ENCODE measurements at places on chromosomes 12 and 14.
A peak's percentile ranks its signal among the peaks of the same experiment; 100 is the strongest.

GRCh38 chr14:72876710-72877063 is 17.2 kb downstream of the DPF3 start:
- DNase-seq: no peak

DNA sequence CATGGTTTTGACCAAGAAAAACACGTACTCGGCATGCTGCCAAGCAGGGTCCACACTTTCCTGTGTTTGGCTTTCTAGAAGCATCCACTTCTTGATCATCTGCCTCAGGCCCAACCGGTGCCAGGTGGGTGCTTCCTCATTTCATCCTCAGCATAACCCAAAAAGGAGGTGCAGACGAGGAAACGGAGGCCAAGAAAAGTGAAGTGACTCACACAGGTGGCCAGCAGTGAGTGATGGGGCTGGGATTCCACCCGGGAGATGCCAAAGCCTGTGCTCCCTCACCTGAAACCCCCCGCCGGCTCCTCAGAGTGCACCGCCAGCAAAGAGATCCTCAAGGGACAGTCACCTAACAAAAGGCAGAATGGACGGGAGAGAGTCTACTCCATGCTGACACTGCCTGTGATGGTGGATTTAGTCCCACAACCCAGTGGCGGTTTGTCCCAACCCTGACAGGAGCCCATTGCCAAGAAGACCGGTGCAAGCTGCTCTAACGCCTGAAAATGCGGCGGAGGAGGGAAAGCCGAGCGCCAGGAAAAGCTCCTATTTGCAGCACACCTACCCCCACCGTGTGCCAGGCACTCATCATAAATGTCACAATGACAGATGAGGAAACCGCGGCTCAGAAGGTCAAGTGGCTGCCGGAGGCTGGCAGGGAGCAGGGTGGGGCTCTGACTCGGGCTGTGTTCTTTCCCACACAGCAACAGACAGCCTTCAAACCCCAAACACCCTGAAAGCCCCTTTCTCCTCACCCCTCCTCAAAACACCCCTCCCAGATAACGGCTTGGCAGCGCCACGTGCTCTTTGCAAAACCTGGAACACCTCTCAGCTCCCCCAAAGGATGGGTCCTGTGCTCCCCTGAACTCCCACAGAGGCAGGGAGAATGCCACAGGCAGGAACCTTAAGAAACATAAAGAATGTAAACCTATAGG is 18.8 kb downstream of the BCL11B start:
- no peak for DNase-seq

- peak; percentile 64 for DNase-seq
Observed at GRCh38 chr12:96375841-96376604, 24.2 kb downstream of the CDK17 start.

GRCh38 chr14:72305561-72305960 is 373.3 kb downstream of the RGS6 start:
- DNase-seq: peak; percentile 13

DNA sequence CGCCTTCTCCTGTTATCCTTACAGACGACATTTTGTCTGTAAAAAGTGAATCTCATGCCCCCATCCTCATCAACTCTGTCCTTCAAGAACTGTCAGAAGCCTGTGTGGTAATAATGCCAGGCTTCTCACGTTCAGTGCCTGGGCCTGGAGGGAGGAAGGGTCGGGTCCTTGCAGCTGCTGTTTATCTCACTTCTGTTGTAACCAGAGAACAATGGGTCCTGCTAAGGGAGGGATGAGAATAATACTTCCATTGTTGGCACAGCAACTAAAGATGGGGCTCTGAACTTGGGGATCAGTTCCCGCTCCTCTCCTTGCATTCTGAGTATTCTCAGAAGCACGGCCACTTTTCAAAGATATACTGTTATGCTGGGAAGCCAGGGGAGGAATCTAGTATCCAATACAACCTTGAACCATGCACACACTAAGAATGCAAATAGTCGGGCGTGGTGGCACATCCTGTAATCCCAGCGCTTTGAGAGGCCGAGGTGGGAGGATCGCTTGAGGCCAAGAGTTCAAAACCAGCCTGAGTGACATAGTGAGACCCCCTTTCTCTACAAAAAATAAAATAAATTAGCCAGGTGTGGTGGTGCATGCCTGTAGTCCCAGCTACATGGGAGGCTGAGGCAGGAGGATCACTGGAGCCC is 38.8 kb upstream of the NINJ2 start:
- no peak for DNase-seq

DNA sequence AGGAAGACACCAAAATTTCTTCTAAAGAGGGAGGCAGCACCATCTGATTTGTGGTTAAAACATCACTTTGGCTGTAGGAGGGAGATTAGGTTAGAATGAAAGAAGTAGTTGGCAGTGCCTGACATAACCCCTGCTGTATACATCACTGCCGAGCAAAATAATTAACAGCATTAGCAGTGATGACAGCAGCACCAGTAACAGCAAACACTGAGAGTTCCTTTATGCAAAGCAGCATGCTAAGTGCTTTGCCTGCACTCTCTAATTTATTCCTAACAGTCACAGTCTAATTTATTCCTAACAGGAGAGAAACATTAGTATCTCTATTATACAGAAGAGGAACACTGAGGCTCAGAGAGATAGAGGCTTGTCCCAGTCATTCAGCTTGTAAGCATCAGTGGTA is 1469.7 kb downstream of the AACS start:
- no peak for DNase-seq

DNA sequence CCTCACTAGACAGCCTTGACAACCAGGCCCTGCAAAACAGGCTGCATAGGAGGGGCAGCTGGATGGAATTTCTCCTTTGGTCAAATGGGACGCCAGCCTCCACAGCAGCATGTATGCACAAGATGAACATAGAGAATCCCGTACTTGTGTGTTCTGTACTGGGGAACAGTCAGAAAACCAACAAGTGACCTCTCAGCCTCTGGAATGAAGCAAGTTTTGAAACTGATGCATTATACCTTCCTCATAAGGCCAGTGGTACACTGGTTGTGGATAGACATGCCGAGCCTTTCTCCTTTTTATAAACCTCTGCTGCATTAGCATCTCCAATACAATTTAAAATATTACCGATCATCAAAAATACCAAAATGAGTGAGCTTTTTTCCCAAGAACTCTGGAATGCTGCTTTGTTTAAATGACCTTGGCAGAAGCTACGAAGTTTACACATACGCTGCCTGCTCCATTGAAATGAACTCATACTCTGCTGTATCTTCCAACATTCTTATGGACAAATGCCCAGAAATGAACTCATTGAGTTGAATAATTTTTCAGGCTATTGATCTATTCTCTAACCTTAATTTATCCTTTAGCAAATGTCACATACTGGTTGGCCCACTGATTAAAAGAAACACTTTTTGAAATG is 47.6 kb upstream of the FERMT2 start:
- no peak for DNase-seq

- DNase-seq: no peak
Observed at GRCh38 chr12:6462234-6462995, 8.1 kb downstream of the VAMP1 start.

- no peak for DNase-seq
Observed at GRCh38 chr14:89137526-89138163, 279.4 kb downstream of the FOXN3 start.

DNA sequence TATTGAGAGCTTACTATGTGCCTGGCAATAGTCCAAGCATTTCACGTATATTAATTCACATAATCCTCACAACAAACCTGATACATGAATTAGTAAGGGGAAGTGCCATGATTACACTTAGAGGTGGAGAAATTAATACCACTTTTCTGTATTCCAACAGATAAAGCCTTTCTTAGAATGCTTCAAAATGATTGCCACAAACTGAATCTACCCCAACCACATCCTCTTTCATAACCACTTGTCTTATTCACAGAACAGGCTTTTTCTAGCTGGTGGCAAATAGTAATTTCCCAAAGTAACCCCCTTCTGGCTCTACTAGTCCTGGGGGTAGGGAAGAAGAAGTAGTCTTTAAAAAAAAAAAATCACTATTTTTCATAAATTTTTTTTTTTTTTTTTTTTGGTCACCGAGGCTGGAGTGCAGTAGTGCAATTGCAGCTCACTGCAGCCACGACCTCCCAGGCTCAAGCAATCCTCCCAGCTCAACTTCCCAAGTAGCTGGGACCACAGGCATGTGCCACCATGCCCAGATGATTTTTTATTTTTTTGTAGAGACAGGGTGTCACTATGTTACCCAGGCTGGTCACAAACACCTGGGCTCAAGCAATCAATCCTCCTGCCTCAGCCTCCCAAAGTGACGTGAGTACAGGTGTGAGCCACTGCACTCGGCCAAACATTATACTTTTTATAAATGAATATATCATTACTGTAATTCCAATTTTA is 59.0 kb upstream of the ARID2 start:
- DNase-seq: peak; percentile 73

- DNase-seq: no peak
Observed at GRCh38 chr12:22271023-22271422, 63.5 kb downstream of the ST8SIA1 start.

GRCh38 chr12:89319122-89319521 is 33.2 kb downstream of the DUSP6 start:
- no peak for DNase-seq

- no peak for DNase-seq
Observed at GRCh38 chr12:69512820-69513219, 42.6 kb downstream of the FRS2 start.

DNA sequence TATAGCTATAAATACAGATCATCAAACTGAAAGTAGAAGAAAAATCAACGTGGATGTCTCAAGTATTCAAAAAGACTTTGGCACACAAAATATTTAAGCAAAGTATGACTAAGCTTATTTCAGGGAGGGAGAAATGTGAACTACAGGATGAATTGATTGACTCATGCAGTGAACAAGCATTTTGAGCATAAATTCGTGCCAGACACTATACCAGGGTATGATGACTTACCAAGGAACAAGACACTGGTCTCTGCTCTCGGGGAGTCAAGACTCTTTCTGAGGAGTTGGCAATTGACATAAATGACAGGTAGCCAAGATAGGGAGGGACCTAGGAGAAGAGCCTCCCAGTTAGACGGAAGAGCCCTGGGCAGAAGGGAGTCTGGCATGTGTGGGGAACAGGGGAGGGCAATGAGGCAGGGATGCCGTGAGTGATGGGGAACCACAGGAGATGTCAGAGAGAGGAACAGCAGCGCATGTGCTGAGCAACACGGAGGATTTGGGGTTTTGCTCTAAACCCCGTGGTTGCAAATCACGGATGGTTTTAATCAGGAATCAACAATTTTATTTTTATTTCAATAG is 115.2 kb downstream of the TMEM132D start:
- DNase-seq: no peak

DNA sequence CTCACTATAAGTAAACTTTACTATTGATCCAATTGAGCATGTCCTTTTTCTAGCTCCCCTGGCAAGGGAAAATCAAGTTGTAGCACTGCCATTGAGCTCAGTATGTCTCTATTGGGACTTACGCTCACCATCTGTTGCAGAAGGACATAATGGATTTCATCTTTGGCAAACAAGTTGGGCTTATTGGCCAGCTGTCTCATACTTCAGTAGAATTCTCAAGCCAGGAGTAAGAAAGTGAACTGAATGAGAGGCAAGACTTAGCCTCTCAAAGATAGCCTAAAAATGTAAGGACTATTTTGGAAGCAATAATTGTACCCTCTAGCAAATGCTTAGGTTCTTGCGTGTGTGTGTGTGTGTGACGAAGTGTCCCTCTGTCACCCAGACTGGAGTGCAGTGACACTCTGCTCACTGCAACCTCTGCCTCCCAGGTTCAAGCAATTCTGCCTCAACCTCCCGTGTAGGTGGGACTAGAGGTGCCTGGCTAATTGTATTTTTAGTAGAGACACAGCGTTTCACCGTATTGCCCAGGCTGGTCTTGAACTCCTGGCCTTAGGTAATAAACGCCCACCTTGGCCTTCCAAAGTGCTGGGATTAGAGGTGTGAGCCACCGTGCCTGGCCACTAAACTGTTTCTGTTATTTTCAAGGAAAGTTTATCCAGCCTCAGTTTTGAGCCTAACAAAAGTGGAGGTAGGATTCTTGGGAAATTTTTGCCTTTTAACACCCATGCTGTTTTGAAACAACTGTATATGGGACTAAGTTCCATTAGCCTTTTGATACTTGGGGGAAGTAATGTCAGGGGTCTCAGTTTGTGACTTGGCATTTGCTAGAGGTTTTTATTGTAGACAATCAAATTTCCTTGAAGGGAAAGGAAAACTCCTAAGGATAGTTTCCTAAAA is 7.0 kb downstream of the HNRNPA1 start:
- no peak for DNase-seq

- no peak for DNase-seq
Observed at GRCh38 chr14:93084866-93085857, 30.6 kb downstream of the ITPK1 start.

DNA sequence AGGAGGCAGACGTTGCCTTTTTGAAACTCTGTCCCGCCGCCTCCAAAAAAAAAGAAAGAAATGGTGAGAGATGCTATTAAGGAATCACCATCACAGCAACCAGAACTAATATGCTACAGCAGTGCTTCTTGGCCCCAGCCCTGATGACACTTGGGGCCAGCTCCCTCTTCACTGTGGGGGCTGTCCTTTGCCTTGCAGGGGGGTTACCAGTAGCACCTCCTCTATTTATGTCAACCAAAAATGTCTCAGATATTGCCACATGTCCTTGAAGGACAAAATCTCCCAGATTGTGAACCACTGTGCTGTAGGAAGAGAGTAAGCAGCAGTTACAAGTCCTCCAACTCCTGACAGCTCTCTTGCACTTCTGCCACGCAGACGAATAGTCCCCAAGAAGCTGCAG is 76.4 kb downstream of the LRRC74A start:
- no peak for DNase-seq

GRCh38 chr12:112148031-112148513 is 22.7 kb downstream of the TRAFD1 start:
- no peak for DNase-seq

- no peak for DNase-seq
Observed at GRCh38 chr14:23589606-23590005, 11.0 kb upstream of the JPH4 start.

All from GM12865 (cell line).